ENCODE measurements at places on chromosomes 11 and 22.

DNA sequence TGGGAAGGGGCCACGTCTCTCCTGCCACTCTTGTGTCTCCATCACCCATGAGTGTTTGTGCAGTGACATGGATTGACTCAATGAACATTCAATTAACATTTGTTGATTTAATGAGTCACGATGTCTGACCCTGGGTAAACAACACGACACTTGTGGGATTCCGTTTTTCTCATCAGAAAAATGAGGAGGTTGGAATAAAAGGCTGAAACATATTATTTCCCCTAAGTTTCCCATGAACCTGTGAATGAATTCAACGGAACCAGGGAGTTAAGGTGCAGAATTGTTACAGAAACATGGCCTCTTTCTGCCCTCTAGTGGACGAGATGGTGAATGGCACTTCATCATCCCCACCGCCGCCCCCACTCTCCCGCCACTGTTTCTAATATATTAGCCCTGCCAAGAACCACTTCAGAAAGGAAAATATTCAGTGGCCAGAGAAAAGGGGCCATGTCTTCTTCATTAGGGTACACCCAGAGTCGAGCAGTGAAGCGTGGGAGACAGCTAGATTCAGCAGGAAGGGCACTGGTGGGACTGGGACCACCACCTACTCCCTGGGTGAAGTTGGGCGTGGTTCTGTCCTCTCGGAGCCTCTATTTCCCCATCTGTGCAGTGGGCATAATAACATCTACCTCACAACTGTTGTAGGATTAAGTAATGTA, 46.3 kb upstream of the SYT13 start:
- peak; percentile 73 for DNase-seq

- DNase-seq, result no peak
These were observed 246.6 kb downstream of the KIRREL3 start for GRCh38 chr11:126753990-126754389.

DNA sequence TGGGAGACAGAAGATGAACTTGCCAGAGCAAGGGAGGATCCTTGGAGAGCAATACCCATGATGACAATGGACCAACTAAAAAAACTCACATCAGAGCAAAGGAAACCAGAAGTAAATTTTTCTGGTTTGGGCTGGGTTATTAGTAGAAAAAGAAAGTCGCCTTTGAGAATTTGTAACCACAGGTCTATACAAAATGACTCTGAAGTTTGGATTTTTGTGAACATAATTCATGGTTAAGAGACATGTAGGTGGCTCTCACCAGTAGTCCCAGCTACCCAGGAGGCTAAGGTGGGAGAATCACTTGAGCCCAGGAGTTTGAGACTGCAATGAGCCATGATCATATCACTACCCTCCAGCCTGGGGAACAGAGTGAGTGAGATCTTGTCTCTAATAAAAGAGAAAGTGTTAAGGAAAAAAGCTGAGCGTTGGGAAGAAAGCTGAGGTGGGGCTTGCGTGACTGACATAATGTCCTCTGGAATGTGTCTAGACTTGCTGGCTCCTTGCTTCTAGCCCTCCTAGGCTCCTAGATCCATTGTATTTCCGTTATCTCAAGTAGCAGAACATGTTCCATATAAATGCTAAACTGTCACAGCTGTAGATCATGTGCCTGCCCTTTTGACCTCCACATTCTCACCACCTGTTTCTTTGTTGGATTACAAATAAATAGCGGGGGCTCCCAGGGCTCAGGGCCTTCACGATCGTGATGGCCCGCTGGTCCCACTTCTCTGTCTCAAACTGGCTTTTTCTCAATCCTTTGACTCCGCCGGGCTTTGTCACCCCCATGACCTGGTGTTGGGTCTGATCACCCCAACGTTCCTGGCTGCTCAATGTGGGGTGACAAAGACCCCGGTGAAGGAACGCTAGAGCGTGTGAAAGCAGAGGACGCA, 56.2 kb upstream of the SC5D start:
- DNase-seq, result peak; percentile 40

GRCh38 chr11:33944693-33945424, 53.0 kb upstream of the LMO2 start:
- no peak for DNase-seq

DNA sequence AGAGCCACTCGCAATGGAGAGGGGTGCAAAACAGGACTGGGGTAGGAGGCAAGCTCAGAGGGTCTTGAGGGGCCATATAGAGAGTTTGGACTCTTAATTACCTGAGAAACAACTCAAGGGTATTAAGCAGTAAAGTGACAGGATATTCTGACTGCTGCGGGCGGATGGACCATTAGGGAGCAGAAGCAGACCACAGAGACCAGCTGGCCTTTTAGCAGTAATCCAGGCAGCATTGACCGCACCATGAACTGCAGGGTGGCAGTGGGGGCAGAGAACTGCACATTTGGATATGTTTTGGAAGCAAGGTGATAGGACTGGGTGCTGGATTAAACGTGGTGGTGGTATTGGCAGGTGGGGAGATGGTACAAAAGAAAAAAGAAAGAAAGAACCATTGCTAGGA, 125.3 kb downstream of the DBX1 start:
- no peak for DNase-seq

DNA sequence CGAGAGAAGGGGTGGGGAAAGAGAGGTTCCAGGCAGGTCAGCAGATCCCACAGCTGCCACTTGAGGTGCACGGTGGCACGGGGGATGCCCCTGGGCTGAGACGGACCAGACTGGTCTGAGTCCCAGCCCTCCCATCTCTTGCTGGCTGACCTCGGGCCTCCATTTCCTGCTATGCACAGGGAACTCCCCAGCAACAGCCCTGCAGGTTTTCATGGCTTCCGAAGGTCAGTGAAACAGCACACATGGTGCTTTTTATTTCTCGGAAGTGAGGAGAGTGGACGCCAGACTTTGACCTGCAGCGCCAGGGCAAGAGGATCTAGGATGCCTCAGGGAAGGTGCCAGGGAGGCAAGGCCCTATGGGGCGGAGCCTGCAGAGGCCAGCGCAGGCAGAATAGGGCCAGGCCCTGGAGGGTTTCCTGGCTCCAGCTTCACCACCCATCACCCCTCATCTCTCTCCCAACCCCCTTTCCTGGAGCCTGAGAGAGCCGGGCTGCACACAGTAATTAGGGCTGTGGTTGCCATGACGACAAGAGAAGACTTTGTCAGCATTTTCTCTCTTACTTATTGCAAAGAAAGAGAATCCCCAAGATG, 29.5 kb downstream of the SLC22A12 start:
- DNase-seq, result peak; percentile 85

GRCh38 chr22:42807185-42807584, 49.9 kb downstream of the ARFGAP3 start:
- DNase-seq, result no peak

DNA sequence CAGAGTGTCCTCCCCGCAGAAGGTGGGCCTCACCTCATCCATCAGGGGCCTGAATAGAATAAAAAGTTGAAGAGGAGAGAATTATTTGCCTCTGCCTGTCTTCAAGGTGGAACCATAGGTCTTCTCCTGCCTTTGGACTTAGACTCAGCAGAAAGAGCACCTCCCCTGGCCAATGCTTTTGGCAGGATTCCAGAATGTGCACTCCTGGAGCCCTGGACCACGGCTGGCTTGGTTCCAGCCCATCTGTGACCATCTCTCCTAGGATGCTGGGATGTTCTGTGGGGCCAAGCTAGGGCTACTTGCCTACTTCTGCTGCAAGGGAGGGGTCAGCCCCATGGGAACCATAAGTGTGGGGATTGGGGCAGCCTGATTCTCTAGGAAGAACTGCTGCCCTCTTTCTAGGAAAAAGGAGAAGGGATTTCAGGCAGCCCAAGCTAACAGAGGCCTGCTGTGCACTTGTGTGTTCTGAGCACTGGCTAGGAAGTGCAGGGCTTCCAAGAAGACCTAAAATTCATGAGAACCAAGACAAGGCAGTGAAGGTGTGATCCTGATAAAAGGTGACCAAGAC, 32.2 kb upstream of the SHANK2 start:
- DNase-seq, result no peak

GRCh38 chr11:18408558-18409291, 3.4 kb upstream of the LDHC start:
- no peak for DNase-seq

Data from tongue (tissue), 3 donors.